GM18507 (cell line): ENCODE measurements at places on chromosomes 11 and 22.

DNA sequence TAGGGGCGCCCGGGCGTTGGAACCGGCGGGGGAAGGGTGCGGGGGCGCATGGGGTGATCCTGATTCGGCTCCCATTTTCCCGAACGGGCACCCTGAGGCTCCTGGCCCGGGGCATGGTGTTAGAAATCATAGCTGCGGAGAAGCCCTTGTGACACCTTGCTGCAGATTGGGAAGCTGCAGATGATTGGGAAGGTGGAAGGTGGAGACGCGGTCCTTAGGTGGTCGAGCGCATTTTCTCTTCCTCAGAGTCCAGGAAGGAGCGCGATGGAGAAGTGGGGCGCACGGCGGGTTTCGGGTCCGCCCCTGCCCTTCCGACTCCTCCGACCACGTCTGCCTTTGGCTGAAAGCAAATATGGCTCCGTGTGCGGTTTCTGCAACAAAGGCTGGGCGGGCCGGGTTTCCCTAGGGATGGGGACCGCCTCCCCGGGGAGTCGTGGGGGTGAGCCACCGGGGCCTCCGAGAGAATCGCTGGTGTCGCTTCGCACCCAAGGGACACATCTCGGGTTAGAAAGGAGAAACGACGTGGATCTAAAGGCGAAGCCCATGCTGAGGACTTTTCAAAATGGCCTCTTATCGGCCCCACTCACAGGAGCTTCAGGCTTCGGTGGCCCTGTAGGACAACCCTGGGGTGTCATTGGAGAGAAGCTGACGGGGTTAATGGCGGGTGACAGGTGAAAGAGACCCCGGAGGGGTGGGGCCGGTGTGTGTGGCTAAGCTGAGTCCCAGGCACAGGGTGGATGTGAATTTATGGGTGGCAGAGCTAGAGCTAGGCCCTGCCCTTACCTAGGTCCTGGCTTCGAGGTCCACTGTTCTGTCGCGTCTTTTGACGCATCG lies 707 bp upstream of the FTH1 start:
- DNase-seq: no peak

DNA sequence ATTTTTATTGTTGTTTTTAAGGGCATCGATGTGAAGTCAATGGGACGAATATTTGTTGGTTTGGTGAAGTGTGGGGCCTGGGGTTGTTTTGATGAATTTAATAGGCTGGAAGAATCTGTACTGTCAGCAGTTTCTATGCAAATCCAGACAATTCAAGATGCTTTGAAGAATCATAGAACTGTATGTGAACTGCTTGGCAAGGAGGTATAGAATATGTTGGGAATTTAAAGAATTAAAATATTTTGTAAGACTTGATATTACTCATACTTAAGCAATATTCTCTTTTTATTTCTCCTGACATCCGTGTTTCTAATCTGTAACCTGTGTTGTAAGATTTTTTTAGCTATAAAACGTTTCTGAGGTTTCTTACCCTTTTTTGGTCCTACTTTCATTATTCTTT lies 61.6 kb downstream of the DYNC2H1 start:
- no peak for DNase-seq

GRCh38 chr11:95698676-95699557 lies 90.7 kb downstream of the FAM76B start:
- DNase-seq: no peak

GRCh38 chr22:29799217-29799680 lies 32.1 kb downstream of the UQCR10 start:
- DNase-seq: no peak

DNA sequence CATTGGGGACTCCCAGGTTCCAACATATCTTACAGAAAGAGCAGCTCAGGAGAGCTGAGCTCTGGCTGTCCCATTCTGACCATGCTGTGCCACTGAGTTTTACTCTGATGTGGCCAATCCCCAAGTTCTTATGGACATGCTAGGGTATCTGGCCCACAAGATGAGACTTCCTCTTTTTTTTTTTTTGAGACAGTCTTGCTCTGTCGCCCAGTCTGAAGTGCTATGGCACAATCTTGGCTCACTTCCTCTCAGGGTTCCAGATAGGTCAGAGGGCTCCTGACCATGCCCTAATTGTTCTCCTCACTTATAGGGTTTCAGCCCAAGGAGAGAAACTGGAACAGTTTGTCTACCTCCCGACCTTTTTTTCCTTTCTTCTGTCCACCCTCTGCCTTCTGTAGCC lies 152.3 kb upstream of the CCDC90B start:
- DNase-seq: no peak
